ENCODE measurements at places on chromosomes 2 and 18.

GRCh38 chr2:46387292-46387691, 90.1 kb downstream of the EPAS1 start:
- DNase-seq, result no peak

- no peak for DNase-seq
Measured at GRCh38 chr2:168006498-168006897, 240.9 kb downstream of the STK39 start.

- peak; percentile 59 for DNase-seq
Measured at GRCh38 chr18:75209951-75210258, 692 bp upstream of the TSHZ1 start.

DNA sequence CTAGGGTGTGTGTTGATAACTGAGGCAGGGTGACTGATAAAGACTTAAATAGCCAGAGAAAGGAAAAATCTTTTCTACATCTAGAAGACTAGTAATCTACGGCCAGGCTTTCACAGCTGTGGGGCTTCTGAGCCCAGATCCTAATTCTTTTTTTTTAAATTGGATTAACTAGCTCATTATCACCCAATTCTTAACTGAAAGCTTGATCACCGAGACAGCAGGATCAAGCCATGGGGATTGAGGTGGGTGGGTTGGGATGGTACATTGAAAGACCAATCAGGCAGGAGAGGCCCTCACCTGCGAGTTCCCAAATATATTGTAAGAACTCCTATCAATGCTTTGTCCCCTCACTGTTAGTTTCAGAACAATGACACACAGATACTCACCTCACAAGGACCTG, 20.0 kb upstream of the NFE2L2 start:
- DNase-seq, result no peak

- no peak for DNase-seq
Measured at GRCh38 chr2:205170399-205170798, 511.9 kb upstream of the NRP2 start.

GRCh38 chr2:182319556-182320505, 107.0 kb downstream of the PDE1A start:
- peak; percentile 39 for DNase-seq

GRCh38 chr2:47072728-47073191, 82.3 kb downstream of the STPG4 start:
- DNase-seq, result no peak

DNA sequence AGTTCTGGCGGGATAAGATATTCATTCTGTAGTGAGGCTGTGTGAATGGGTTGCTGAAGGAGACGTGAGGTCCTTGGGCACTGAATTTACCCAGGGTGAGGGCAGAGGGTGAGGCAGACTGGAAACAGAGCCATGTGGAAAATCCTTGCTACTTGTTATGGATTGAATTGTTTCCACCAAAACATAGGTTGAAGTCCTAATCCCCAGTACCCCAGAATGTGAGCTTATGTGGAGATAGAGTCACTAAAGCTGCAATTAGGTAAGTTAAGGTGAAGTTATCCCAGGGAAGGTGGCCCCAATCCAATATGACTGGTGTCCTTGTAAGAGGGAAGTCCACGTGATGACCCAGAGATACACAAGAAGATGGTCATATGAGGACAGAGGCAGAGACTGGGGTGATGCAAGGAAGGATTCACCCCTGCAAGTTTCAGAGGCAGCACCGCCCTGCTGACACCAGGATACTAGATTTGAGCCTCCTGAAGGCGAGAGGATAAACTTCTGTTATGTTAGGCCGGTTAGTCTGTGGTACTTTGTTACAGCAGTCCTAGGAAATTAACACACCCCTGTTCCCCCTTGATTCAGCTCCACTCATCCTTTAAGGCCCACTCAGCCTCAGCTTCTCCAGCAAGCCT, 289.4 kb upstream of the MEX3C start:
- DNase-seq, result no peak

DNA sequence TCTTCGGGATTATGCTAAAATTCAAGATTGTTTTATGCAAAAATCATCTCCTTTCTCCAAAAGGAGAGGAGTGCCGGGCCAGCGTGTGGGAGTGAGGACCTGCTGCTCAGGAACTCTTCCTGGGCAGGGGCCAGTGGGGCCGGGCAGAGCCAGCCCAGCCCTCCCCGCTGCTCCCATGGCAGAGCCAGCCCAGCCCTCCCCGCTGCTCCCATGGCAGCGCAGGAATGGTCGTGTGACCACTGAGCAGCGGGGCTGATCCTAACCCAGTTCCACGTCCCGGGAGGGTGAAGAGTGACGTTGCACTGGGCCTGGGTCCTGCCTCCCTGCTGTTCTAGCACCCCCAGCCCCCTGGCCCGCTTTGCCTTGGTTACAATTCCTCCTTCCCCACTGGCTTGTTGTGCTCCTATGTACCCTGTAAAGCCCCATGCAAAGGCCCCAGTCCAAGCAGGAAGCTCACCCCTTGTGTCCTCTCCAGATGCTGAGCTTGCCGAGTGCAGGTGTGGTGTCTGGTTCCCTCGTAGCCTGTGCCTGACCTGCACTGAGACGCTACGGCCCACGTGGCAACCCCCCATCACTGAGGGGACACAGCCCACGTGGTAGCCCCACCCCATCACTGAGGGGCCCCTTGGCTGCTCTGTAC, 11.4 kb upstream of the NEU4 start:
- DNase-seq, result no peak

DNA sequence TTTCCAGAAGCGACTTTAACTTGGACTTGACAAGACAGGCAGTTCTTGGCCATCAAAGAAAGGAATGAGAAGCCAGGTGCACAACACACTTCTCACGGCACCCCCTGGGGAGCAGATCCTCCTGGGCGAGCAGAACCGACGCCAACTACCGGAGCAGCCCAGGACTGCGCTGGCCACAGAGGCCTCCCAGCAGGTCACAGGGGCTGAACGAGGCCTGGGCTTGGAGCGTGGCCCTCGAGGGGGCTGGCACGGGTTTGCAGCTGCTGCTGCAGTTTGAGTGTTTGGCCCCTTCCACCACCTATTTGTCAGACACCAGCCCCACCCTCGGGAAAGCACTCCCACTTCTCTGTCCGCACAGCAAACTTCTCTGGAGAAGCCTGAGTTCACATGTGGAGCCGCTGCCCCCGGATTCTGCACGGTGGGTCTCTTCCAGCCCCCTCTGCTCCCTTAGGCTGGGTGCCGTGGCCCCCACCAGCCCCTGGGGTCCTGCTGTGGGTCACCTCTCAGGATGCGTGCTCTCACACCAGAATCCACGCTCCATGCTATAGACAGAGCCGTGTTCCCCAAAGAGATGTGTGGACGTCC, 306.7 kb upstream of the SALL3 start:
- DNase-seq, result no peak

- peak; percentile 4 for DNase-seq
Measured at GRCh38 chr2:224638301-224638823, 53.2 kb upstream of the CUL3 start.

GRCh38 chr18:213966-214365, 53.9 kb downstream of the THOC1 start:
- no peak for DNase-seq

DNA sequence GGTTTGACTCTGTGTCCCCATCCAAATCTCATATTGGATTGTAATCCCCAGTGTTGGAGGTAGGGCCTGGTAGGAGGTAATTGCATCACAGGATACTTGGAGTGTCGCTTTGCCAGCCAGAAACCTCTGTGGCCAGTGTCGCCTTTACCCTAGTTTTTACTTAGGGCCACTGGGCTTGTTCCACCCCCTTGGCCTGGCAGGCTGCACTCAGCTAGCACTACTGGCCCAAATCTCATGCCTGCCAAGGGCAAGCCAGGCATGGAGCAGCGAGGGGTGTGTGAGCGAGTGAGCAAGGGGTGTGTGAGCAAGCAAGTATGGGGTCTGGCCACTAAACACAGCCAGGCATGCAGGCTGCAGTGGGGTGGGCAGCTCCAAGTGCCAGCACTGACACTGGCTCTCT, 178.7 kb upstream of the MGAT5 start:
- no peak for DNase-seq

Data from GM23248 (cell line).